Stimulated activated effector memory CD8-positive, alpha-beta T cell treated with anti-CD3 and anti-CD28 coated beads, Interleukin-12 subunit alpha, Interleukin-12 subunit beta, amount 100 ng/mL, for 72 hours (primary cell): ENCODE measurements at places on chromosomes 2 and 18.

DNA sequence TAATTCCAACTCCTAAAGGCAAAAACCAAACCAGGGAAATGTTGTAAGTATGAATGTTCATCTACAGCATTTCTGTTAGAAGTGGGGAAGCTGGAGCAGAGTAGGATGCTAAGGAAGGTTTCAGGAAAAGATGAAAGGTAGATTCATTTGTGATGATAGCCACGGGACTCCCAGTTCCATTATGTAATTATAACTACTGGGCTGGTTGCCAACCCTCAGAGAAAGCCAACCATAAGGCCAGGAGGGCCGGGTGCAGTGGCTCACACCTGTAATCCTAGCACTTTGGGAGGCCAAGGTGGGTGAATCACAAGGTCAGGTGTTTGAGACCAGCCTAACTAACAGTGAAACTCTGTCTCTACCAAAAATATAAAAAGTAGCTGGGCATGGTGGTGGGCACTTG is 288.9 kb upstream of the ETAA1 start:
- DNase-seq: no peak

- no peak for DNase-seq
Observed at GRCh38 chr2:68565858-68566257, 77.5 kb upstream of the PROKR1 start.

DNA sequence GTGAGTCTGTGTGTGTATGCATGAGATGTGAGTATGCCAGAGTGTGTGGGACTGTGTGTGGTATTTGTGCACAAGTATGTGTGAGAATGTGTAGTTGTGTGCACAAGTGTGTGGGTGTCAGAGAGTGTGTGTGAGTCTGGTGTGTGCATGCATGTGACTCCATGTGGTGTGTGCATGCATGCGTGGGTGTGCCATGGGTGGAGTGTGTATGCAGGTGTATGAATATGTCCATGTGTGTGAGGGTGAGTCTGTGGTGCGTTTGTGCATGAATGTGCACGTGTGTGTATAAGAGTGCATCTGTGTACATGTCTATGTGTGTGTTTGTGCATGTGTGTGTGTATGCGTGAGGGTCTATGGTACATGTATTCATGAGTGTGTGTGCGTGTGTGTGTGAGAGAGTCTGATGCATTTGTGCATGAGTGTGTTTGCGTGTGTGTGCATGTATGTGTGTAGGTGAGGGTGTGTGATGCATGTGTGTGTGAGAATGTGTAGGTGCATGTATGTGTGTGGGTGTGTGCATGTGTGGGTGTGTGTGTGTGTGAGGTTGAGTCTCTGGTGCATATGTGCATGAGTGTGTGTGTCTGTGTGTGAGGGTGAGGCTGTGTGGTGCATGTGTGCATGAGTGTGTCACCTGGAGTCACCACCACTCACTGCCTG is 226.8 kb downstream of the LDLRAD4 start:
- DNase-seq: no peak

GRCh38 chr2:128466376-128466775 is 147.7 kb upstream of the HS6ST1 start:
- no peak for DNase-seq

DNA sequence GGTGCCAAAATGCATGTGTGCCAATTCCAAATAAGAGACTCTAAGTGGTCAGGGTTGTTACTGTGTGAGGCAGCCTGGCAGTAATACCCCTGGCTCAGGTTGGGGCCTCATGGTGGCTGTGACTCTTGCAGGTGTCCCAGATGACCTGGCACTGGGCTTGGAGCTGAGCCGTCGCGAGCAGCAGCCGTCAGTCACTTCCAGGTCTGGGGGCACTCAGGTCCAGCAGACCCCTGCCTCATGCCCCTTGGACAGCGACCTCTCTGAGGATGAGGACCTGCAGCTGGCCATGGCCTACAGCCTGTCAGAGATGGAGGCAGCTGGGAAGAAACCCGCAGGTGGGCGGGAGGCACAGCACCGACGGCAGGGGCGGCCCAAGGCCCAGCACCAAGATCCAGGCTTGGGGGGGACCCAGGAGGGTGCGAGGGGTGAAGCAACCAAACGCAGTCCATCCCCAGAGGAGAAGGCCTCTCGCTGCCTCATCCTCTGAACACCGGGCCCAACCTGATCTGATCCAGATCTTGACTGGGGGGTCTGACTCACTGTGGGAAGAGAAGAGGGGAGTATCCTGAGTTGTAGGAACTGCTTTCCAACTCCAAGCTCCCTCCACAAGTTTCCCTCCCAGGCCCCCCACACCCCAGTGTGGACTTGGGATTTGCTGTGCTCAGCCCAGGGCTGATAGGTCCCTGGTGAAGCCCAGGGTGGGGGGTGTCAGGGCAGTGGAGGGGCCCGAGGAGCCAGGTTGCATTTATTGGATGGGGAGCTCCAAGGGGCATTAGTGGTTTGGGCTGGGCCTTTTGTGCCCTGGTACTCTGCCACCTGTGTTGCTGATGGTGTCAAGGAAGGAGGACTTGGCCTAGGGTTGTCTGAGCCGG is 5.6 kb downstream of the DNAJB2 start:
- DNase-seq: no peak

DNA sequence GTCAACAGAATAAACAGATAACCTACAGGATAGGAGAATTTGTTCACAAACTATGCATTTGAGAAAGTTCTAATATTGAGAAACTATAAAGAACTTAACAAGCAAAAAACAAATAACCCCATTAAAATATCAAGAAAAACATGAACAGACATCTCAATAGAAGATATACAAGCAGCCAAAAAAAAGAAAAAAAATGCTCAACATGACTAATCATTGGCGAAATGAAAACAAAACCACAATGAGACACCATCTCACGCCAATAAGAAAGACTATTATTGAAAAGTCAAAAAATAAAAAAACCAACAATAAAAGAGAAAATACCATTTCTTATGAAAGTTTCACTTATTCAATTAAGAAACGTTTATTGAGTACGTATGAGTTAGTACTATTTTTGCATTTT is 800.5 kb downstream of the CBLN2 start:
- DNase-seq: no peak

DNA sequence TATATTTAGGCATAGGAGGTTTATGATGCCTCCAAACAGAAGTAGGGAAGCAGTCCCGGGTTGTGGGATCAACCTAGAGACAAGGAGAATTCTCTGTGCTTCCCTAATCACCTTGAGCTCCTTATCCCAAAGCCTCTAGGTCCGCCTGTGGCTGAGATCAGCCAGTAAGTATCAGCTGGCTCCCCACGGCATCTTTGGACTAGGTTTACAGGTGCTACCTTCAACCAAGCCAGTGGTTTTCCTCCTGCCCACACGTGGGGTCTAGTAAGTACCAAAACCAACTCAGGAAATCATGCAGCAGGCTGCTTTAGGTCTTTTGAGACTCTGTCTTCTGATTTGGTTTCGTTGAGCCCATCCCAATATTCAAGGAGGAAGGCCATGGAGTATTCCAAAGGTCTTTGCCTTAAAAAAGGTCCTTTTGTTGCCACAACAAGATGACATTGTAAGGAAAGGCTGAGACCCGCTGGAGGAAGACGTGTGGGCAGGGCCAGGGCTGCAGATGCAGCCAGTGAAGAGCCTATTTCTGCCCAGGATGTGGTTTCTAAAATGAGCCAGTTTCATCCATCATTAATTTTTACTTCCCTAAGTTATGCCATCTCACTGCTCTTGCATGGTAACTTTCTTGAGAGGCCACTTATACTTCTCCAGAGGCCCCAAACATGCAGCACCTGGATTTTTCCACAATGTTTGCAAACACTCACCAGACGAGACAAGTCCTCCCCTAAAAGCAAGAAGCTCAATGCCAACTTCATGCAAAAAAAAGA is 248.7 kb downstream of the RNF152 start:
- DNase-seq: no peak

- peak; percentile 96 for DNase-seq
Observed at GRCh38 chr2:43226558-43226954, at the start of gene ZFP36L2. Gene ZFP36L2, minus strand, starts transcription at chr2:43226606. Its CDS starts 291 bp downstream, at chr2:43226315.

DNA sequence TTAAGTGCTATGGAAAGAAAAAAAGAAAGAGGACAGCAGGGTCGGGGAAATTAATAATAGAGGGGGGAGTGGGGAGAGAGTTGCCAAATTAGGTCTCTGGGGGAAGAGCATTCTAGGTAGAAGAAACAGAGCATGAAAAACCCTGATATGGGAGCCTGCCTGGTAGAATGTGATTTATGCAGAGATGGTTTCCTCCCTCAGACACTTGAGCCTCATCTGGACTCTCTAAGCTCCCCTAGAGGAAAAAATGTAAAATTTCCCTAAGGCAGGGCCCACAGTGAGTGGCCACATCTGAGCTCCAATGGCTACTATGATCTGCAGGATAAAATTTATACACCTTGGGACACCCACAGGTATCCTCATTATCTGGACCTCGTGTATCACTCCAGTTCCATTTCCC is 20.6 kb upstream of the EPAS1 start:
- DNase-seq: no peak

GRCh38 chr18:79195716-79196683 is 126.8 kb downstream of the ATP9B start:
- no peak for DNase-seq

- DNase-seq: no peak
Observed at GRCh38 chr2:204628926-204629712, 83.8 kb downstream of the PARD3B start.

DNA sequence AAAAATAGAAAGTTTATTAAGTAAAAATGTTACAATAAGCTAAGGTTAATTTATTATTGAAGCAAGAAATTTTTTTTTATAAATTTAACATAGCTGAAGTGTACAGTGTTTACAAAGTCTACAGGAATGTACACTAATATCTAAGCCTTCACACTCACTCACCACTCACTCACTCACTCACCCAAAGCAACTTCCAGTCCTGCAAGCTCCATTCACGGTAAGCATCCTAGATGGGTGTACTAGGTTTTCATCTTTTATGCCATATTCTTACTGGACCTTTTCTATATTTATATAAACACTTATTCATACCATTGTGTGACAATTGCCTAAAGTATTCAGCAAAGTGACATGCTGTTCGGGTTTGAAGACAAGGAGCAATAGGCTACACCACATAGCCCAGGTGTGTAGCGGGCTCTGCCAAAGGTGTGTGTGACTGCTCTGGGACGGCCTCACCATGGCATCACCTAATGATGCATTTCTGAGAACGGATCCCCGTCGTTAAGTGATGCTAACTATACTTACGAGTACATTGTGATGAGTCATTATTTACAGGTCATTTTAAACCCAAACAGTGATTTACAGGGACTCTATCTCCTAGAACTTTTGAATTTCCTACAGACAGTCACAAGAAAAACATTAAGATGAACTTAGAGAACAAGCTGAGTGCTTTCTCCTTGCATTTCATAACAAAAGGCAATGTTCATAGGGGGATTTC is 76.3 kb upstream of the ID2 start:
- DNase-seq: no peak
